GM23248 (cell line): ENCODE measurements at places on chromosomes 2 and 18.

DNA sequence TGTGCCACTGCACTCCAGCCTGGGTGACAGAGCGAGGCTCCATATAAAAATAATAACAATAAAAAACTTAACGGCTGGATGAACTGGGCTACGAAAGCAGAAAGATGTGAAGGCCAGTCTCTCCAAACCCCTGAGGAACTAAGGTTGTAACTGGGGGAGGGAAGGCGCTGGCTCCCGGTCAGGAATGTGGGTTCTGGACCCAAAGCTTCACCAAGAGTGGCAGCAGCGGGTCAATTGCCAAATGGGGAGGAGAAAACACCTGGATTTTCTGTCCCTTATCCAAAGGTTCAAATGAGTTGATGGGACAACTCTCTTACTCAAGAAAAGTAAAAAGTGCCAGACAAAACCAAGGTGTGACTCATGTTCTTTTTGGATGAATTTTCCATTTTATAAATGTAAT is 60.1 kb upstream of the TFCP2L1 start:
- DNase-seq = no peak

DNA sequence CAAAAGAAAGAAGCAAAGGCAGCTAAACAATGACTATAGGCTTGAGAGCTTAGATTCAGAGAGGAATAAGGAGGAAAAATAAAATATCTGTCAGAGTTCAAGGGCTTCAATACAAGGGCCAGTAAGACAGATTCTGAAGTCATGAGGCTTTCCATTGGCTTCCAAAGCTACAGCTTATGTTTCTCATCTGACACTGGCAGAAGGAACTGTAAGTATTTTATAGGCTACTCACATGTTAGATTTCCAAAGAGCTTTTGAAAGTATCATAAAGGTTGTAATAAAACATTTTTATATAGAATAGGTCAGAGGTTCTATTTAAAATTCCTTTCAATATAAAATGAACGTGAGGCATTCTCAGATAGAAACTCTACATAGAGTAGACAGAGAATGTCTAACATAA is 746.6 kb upstream of the NXPH2 start:
- no peak for DNase-seq

GRCh38 chr18:74796841-74797576 is 199.3 kb downstream of the ZNF407 start:
- DNase-seq = peak; percentile 67

GRCh38 chr2:36967236-36967876 is 1.0 kb upstream of the STRN start:
- DNase-seq = no peak

DNA sequence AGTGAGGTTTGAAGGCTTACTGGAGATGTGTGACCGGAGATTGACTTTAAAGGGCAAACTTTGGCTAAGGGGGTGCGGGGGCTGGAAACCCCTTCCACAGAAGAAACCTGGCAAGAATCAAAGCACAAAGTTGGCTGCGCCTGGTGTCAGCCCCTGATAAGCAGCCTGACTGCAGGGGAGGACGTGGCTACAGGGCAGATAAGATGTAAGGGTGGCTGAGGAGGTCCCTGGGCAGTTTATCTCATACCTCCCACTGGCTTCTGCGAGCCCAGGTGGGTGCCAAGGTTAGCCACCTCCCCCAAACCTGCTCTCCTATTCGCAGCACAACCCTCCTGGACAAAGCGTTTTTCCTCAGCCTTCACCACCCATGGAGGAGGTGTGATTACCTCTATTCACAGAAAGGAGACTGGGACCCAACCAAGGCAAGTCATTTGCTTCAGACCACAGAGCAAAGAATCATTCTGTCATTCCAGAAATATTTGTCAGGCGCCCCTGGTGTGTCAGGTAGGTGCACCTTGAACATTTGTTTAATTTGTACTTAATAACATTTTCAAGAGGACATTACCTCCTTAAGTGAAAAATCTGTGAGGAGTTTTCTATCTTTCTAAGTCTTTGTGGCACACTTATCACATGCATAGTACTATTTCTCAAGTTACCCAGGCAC is 73.1 kb upstream of the IL1R1 start:
- DNase-seq = no peak

GRCh38 chr2:72533765-72534164 is 292.1 kb downstream of the EXOC6B start:
- peak; percentile 53 for DNase-seq

GRCh38 chr2:1681323-1682180 is 62.8 kb downstream of the PXDN start:
- no peak for DNase-seq

- DNase-seq = no peak
Measured at GRCh38 chr2:140067661-140068060, 1287.5 kb upstream of the NXPH2 start.

- peak; percentile 16 for DNase-seq
Measured at GRCh38 chr2:137221797-137222492, 456.6 kb downstream of the THSD7B start.

DNA sequence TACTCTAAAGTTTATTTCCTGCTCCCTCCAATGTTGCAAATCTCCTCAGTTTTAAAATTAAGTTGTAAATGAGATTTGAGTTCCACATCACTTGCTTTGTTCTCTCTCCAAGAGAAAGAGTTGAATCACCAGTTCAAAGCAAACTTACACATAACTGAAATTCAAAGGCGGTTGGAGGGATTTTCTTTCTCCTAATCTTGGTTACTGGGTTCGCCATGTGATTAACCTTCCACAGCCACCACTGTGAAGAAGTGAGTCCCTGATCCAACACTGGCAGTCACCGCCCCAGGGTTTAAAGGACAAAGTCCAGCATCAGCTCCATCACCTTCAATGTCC is 247.1 kb downstream of the MYCN start:
- no peak for DNase-seq

- no peak for DNase-seq
Measured at GRCh38 chr2:20614201-20615067, 36.5 kb downstream of the HS1BP3 start.

DNA sequence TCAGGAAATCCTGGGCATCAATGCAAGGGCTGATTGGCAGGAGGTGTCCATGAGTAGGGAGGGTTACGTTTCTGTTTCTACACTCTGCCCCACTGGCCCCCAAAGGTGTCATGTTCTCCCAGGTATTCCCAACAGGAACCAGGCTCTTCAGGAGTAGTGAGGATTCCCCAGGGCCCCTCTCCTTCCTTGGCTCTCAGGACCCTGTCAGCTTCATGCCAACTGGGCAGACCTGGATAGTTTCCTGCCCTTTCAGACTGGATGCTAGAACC is 480.6 kb upstream of the HS6ST1 start:
- DNase-seq = no peak

- DNase-seq = no peak
Measured at GRCh38 chr2:181446985-181447384, 10.2 kb upstream of the ITGA4 start.

DNA sequence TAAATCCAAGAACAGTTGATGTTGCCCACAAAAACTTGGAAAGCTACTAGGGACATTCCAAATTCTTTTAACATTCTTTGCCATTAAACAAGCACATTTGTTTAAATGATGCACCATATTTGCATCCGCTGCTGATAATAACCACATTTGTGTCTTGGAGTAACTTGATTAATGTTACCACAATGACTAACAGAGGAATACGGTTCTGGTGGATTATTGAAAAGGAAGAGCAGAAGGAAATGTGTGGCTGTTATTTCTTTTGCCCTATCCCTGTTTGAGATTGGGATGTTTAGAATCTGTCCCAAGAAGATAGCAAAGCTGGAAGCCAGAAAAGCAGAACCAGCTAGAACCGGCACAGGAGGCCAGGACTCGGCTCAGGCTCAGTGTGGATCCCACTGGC is 39.2 kb upstream of the RASGRP3 start:
- peak; percentile 88 for DNase-seq

- DNase-seq = peak; percentile 56
Measured at GRCh38 chr2:236507393-236508085, 62.1 kb upstream of the ACKR3 start.

DNA sequence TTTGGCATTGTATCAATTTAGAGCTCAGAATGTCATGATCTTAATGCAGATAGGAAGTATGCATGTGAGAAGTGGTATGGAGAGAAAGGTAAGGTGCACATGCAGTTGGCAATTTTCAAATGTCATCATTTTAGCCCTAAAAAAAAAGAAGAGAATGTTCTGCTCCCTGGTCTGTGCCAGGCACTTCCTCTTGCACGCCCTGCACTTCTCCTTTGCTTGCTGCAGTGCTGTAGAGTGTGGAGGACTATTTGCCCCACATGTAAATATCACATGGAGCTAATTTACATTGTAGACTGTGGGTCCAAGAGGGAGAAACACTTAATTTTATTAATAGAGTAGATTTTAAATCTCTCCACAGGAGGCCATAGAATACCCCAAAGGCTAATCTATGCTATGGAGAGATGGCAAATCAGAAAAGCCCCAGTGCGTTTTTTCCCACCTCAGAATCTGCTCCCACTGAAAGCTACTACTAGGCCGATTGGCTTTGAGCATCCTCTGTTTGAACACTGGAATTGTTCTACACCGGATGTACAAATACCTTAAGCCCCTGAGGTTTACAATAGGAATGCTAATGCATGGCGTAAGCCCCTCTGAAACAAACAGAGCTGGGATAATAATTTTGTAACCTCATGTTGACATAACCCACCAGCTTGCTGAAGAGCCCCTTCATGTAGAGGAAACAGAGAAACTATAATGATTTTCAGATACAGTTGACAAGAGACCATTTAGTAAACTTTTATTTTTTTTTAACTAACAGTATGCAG is 137.2 kb upstream of the KLHL14 start:
- no peak for DNase-seq

DNA sequence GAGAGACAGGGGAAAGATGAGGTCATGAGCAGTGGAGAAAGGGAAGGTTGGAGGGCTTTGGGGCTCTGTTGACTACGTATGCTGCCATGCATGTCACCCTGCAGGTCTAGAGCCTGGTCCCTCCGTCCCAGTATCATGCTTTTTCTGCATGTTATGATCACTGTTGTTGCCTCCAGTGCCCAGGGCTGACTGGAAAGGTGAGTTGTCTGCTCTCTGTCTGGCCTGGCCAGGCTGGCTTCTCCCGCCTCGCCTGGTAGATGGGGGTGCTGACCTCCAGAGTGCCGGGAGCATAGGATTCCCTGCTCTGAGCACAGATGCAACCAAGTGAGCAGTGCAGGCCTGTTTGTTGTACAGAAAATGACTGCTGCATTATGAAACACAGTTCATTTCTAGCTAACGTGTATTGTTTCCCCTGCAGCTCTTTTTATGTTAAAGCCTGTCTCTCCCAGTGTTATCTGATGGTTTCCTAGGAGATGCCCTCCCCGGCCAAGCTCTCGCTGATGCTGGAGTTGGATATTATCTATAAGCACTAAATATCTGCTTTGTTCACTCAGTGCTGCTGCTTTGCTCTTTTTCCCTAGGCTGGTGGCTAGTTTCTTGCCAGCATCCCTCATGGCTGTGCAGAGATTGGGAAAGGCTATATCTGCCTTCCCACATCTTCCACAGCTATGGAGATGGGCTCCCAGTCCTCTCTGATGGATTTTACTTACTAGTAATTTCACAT is 158.2 kb downstream of the TDRD15 start:
- DNase-seq = no peak

DNA sequence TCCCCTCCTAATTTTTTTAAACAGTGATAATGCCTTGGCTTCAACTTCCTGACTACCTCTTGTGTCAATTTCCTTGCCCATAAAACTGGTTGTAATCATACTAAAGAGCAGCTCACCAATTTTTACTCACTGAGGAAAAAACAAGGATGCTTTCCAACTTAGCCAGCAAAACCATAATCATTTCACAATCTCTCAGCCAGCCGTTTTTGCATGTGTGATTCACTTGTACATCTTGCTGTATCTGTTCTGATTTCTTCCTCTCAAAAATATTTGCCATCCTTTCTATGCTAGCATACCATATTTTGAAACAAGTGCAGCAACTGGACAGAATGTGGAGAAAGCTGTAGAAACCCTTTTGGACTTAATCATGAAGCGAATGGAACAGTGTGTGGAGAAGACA is 60.7 kb downstream of the RAB27B start:
- peak; percentile 84 for DNase-seq
